ENCODE measurements at places on chromosomes 13 and 19.

- DNase-seq, result no peak
These were observed 89.9 kb upstream of the MAB21L1 start for GRCh38 chr13:35566340-35566739.

GRCh38 chr13:83845106-83845505, 37.2 kb downstream of the SLITRK1 start:
- DNase-seq, result no peak

- no peak for DNase-seq
These were observed 3.1 kb downstream of the AMH start for GRCh38 chr19:2252055-2252796.

- DNase-seq, result no peak
These were observed 36.7 kb upstream of the UBL3 start for GRCh38 chr13:29887030-29887557.

DNA sequence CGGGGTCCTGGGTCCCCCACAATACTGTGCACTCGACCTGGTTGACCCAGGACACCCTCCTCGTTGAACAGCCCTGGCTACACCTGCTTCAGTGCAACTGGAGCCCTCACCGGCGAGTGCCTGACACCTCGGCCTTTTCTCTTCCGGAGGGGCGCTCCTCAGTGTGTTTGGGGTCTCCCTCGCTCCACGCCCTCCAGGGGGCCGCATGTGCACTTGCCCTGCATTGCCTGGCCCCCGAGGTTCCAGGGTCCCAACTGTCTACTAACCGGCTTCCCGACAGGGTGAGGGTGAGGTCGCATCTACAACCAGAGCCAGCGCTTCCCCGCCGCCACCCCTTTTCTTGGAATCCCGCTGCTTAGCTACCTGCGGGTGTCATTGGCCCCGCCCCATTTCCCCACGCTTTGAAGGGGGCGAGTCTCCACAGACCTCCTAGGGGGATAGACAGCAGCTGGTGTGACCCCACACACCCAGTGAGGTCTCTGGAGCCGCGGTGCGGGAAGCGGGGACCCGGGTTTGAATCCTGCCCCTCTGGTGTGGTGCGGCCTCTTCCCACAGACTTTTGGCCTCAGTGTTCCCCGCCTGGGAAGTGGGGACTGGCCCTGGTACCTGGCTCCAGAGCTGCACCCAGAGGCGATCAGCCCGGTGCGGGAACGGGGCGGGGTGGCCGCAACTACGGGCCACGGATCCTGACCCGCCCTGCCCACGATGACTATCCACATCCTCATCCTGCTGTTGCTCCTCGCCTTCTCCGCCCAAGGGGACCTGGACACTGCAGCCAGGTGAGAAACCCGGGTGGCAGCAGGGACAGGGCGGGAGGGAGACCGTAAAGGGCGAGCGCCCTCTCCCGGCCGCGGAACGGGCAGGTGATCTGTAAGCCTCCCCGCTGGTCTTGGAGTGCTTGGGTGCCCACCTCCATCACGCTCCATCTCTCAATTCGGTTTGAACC, at the start of gene ADM5:
Gene ADM5, plus strand, starts transcription at position 462 of the 946 bp plus-strand sequence. Its CDS starts 244 bp downstream, at position 706.
- DNase-seq, result peak; percentile 24

DNA sequence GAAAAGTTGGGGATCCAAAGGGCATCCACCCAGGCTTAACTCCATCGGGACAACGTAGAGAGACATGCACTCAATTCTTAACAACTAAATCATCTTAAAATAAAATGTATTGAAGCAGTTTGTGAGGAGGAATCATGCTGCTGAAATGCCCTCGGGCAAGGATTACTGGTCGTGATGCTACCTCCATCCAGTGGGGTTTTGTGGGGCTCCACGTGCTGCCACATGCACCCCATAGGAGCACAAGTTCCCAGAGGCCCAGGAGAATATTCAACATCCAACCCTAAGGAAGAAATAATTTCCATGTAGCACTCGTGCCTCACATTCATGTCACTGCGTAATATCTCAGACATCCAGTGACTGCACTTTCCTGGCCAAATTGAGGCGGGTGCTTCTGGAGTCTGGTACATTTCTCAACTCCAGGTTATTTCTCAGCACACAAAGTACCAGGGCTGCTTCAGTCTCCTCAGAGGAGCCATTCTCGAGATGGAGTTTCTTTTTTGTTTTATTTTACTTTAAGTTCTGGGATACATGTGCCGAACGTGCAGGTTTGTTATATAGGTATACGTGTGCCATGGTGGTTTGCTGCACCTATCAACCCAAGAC, 429.8 kb downstream of the FOXO1 start:
- DNase-seq, result no peak

GRCh38 chr19:35529241-35530218, 1.4 kb upstream of the SBSN start:
- DNase-seq, result no peak

DNA sequence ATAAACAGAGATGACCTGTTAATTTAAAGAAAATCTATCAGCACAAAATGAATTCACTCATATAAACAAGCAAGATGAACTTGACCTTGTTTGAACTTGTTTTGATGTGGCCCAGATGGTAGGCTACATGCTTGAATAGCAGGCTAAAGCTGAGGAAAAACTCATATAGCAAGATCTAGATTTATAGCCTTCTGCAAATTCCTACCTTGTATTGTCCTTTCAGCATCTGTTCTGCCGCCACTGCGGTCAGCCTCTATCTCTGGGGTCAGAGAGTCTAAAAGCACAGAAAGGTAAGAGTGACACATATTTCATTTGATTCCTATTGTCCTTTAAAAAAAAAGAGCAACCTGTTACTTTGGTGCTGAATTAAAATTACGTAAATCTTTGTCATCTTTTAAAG, 392.1 kb downstream of the DACH1 start:
- no peak for DNase-seq

DNA sequence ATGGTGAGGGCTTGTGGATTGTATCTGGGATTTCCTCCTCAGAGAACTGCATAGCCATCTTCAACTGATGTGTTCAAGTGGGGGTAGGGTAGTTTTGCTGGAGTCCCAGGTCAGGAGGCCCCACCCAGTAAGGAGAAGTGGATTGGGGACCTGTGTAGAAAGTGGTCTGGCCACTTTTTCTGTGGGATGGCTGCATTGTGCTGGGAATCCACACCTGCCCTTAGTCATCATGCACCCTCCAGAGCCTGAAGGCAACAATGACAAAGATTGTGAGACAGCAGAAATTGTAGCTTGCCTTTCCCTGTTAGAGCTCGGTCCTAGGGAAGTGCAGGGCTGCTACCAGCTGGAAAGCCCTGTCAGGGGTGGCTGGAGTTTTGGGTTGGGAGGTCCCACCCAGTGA, 255.4 kb downstream of the NDFIP2 start:
- no peak for DNase-seq

DNA sequence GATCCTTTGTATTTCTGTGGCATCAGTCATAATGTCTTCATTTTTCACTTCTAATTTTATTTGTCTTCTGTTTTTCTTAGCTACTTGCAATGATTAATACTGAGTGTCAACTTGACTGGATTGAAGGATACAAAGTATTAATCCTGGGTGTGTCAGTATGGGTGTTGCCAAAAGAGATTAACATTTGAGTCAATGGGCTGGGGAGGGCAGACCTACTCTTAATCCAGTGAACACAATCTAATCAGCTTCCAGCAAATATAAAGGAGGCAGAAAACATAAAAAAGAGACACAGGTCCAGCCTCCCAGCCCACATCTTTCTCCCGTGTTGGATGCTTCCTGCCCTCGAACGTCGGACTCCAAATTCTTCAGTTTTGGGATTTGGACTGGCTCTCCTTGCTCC, 640.9 kb upstream of the MIR17HG start:
- DNase-seq, result no peak

- peak; percentile 47 for DNase-seq
These were observed 24.2 kb upstream of the TTYH1 start for GRCh38 chr19:54390942-54391577.

DNA sequence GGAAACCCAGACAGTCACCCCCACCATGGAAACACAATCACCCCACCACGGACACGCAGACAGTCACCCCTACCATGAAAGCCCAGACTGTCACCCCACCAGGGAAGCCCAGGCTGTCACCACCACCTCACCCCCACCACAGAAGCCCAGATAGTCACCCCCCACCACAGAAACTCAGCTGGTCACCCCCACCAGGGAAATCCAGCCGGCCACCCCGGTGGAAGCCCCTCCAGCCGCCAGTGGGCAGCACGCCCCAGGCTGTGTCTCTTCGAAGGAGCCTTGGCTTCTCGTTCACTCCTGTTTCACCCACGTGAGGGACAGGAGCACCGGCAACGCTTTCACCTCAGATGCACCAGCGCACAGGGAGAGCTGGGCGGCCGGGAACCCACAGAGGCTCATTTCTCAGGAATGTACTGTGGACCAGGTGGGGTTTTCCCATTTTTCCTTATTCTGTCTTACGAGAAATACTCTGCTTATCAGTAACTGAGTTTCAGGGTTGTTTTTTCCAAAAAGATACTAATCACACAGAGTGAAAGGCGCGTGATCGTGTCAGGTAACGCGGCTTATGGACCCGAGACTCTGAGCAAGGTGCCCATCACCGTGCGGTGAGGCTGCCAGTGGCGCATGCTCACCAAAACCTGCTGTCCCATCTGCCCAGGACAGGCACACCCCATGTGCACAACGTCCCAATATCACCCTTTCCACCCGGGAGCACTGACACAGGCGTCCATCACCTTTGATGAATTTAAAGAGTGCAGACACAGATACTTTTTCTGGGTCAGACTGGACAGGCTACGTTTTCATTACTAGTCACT, 28.0 kb downstream of the CARS2 start:
- DNase-seq, result no peak

- no peak for DNase-seq
These were observed 26.1 kb upstream of the NDUFS7 start for GRCh38 chr19:1357531-1358109.

- peak; percentile 22 for DNase-seq
These were observed 67.2 kb downstream of the SPACA7 start for GRCh38 chr13:112443191-112443994.

DNA sequence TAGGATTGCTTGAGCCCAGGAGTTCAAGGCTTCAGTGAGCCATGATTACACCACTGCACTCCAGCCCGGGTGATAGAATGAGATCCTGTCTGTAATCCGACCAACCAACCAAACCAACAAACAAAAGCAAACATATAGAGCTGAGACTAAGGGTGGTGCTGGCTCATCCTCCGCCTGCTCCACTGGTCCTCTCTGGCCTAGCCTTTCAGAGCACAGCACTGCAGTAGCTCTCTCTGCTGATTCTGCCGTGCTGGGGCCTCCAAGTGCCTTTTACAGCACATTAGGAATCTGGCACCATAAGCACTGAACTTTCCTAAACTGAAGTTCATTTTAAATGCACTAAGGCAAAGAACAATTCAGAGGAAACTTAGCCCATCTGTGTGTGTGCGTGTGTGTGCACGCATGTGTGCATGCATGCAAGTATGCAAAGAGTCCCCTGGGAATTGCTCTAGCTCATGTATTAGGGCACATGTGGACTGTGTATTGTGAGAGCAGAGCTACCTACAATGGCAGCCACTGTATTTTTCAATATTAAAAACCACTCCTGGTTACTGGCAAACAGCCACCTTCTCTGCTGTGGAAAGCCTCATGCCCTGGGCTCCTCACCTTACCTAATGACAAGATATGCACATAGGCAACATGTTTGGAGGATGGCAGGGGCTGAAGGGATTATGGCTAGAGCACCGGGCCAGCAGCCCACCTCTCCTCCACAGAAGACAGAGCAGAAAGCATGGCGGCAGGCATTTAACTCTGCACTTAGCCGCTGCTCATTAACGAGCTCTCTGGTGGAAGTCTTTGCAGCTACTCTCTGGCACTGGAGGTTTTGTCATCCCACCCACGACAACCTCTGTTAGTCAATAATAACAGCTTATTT, 223.1 kb upstream of the TSHZ3 start:
- DNase-seq, result no peak

DNA sequence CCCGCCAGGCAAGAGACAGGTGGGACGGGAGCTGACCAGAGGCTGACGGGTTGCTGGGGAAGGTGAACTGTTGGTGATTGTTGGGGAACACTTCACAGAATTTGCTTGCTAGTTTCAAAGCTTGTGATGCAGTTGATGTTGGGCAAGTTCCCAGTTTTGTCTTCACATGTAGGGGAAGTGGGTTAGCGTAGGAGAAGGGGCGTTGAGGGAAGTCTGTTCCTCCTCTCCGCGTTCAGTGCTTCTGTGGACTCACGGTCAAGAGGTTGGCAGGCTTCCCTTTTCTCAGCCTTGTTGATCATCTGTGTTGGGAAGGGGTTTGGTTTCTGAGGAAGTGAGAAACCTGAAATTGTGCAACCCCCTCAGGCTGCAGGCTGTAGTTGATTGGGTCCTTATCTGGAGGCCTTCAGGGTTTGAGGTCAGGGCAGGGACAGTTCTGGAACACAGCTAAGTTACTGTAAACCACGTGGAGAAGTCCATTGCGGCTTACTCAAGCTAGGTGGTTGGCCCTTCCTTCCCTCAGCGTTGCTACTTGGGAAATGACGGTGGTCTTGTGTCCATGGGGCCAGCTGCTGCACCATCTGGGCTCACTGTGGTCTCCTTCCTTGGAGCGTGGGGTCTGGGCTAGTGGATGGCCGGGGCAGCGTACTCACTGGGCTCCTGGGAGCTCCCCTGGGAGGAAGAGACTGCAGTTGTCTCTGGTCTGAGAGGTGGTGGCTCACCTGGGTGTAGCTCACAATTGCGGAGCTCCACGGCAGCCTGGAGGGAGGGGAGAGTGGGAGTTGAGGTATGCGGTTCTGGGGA, 7.5 kb downstream of the RPS9 start:
- peak; percentile 23 for DNase-seq

DNA sequence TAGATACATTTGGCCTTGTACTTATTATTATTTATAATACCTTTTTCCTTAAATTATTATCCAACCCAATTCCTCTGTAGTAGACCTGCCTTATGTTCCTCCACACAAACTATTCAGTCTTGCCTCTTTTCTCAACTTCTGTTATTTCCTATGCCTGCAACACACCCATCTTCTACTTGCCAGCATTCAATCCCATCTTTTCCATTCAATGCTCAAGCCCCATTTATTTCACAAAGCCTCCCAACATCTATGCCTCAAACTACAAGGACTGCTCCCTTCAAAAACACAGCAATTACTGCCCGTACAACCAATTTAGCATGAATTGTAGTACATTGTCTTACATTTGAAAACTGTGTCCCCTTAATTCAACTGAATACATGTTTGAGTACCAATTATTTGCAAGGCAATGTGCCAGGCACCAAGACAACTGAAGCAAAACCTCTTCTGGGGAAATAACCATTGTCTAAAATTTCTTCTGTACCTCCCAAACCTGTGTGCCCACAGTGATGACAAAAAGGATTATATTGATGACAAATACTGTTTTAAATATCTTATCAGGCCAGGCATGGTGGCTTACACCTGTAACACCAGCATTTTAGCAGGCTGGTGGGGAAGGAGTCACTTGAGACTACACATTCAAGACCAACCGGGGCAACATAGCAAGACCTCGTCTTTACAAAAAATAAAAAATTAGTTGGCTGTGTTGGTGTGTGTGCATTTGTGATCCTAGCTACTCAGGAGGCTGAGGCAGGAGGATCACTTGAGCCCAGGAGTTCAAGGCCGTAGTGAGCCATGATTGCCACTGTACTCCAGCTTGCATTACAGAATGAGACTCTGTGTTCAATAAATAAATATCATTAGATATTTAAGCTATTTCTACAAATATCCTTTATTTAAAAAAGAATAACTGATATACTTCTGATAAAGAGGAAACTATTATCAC, 35.1 kb downstream of the ELF1 start:
- no peak for DNase-seq
